D721Med (cell line): ENCODE measurements at places on chromosomes 7 and 10.

- DNase-seq = no peak
Measured at GRCh38 chr10:8072211-8072610, 17.7 kb downstream of the GATA3 start.

DNA sequence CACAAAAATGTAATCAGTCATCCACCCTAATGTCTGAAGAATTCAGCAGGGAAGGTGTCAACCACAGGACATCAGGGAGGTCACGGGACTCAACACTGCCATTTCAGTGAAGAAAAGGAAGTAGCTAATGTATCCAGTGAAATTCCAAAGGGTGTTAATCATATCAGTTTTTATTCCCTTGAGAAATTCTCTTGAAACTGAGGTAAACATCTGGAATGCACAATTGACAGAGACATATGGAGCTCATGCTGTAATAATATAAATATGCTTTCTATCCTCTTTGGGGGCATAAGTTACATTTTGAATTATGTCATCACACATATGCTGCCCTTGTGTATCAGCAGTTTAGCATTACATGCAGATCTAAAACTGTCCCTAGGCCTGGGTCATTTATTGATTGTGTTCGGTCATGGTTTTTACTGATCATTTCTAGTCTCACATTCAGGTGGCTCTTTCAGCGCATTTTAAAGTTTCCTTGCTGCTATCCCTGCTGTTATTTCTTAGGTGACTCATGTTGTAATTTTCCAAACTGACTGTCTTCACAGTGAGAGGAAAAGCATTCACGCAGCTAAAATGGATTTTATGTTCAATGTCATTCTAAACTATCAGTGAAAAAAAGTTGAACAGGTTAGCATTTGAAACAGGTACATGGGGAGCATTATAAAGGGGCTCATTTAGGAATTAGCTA lies 273.9 kb downstream of the TSPAN12 start:
- no peak for DNase-seq

GRCh38 chr10:116270771-116271592 lies 2.0 kb downstream of the GFRA1 start:
- no peak for DNase-seq

- DNase-seq = no peak
Measured at GRCh38 chr10:72487116-72487515, 132.4 kb upstream of the DNAJB12 start.

DNA sequence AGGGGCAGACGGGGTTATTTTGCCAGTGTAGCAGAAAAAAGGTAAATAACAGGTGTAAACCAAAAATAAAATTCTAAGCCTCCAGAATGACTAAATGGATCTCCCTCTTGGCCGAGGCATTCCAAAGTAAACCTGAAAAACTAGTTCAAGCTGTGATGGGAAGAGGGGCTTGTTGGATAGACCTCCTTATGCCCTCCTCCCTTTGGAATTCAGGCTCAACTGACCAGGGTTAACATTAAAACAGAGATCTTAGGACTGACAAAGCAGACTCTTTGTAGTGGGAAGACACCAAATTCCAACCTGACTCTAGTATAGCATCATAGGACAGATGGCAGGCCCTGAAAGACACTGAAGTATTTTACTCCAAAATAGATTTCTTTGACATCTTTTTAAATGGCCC lies 113.8 kb upstream of the ITGB1 start:
- no peak for DNase-seq

GRCh38 chr10:34228066-34228465 lies 587.0 kb downstream of the PARD3 start:
- no peak for DNase-seq

- no peak for DNase-seq
Measured at GRCh38 chr7:159015454-159016410, 128.9 kb downstream of the VIPR2 start.

DNA sequence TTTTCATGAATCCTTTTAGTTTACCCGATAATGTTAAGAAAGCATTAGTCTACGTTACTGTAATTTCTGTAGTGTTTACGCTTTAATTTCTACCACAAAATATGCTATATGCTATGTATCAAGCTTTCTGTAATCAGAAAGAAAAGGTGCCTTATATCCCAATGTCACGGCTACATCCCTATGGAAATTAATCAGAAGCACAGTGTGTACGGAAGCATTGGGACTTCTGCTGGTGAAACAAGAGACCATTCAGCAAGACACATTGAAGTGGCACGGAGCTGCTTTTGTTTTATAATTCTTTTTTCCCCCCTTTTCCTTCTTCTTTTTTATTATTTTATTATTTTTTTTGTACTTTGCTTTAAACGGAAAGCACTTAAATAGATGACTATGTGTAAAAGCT lies 31.2 kb upstream of the SH2B2 start:
- DNase-seq = no peak

GRCh38 chr7:14902589-14903067 lies at the start of gene DGKB:
Gene DGKB, minus strand, starts transcription at chr7:14902751.
- no peak for DNase-seq

DNA sequence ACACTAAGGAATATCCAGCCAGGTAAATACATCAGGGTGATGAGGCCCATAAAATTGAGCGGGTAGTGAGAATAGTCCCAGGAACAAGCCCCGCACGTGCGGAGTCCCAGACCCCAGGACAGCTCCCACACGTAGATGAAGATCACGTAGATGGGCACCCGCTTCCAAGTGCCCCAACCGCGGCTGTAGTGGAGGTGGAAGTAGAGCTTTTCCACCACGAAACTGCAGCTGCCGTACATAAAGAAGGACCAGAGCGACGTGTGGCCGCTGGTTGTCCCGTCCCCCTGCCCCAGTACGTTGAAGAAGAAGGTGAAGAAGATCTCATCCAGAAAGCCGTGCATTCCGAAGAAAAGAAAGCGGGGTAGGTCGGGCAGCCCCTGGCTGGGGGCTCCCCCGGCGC lies 948 bp downstream of the TMEM229A start:
- no peak for DNase-seq

GRCh38 chr10:17428351-17429097 lies 25.9 kb downstream of the ST8SIA6 start:
- no peak for DNase-seq

DNA sequence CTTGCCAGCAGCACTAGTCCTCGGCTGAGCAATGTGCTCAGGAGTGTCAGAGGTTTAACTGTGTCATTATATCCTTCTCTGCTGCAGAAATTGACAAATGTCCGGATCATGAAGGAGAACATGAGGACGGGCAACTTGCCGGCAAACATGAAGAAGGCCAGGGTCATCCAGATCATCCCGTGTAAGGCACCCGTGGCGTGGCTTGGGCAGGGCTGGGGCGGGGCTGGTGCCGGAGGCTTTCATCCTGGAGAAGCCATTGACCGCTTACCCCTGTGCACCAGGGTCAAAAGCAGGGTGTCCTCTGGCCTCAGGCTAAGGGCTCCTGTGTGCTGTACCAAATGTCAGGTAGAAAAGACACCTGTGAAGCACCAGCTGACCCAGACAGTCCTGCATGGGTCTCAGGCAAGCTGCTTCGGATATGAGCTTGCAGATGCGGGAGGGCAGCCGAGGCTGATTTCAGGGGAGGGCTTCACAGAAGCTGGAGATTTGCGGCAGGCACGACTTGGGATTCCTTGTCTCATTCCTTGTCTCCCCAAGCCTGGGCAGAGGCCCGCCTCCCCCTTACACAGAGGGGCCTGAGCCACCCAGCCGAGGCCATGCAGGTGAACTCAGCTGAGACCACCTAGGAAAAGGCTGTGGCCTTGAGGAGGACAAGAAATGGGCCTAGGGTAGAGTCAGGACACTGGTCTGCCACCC lies 55.4 kb downstream of the MKI67 start:
- DNase-seq = no peak

- no peak for DNase-seq
Measured at GRCh38 chr7:95577137-95577536, 19.2 kb downstream of the PDK4 start.

DNA sequence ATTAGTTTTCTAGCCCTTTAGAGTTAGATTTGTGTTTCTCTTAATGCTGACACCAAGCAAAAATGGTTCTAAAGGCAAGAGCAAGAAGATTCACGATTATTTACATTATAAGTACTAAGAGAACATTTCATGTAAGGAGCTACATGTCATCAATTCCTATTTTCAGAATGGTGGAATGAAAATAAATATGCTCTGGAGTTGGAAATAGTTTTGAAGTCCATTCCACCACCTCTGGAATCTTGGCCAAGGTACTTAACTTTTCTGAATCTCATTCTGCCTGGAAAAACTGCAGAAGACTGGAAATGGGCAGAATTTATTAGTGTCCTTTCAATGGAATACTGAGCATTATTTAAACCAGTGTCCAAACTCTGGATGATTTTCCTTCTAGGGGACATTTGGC lies 125.1 kb upstream of the RAB11FIP2 start:
- DNase-seq = no peak

GRCh38 chr10:47094636-47095035 lies 183.4 kb downstream of the PTPN20 start:
- no peak for DNase-seq

- no peak for DNase-seq
Measured at GRCh38 chr7:22393913-22394729, 37.2 kb upstream of the RAPGEF5 start.

GRCh38 chr7:22819476-22819875 lies 3.2 kb downstream of the TOMM7 start:
- no peak for DNase-seq

- DNase-seq = no peak
Measured at GRCh38 chr10:87603196-87603595, 56.5 kb upstream of the PAPSS2 start.

DNA sequence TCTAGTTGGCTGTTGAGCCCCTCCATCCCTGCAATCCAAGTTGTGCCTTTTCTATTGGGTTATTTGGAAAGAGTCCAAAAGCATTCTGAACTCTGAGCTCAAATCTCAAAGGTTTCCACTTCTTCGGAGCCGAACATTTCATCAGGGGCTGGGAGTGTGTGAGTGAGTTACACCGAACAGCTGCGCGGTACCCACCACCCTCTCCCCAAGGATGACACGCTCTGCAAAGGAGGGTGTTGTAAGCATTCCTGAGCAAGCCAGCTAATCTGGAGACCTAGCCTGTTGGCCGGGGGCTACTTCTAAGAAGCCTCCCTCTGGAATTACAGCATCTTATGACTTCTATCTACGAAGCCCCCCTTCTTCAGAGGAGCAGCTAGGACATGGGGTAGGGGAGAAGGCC lies 270.5 kb downstream of the CREB5 start:
- no peak for DNase-seq

GRCh38 chr7:106571563-106571962 lies 89.4 kb downstream of the CCDC71L start:
- DNase-seq = no peak

DNA sequence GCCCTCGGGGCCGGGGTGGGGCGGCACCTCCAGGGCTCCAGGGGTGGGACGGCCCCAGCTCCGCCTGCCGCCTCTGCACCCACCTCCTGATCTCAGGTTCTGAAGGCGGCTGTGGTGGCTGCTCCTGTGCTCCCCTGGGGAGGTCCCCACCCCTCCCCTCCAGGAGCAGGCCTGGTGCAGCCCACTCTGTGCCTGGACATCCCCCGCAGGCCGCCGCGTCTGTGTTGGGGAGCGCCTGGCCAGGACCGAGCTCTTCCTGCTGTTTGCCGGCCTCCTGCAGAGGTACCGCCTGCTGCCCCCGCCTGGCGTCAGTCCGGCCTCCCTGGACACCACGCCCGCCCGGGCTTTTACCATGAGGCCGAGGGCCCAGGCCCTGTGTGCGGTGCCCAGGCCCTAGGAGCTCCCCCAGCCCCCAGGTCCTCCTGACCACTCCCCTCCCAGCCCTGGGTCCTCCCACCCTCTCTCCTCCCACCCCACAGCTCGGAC lies 5.5 kb downstream of the CYP2W1 start:
- DNase-seq = no peak

DNA sequence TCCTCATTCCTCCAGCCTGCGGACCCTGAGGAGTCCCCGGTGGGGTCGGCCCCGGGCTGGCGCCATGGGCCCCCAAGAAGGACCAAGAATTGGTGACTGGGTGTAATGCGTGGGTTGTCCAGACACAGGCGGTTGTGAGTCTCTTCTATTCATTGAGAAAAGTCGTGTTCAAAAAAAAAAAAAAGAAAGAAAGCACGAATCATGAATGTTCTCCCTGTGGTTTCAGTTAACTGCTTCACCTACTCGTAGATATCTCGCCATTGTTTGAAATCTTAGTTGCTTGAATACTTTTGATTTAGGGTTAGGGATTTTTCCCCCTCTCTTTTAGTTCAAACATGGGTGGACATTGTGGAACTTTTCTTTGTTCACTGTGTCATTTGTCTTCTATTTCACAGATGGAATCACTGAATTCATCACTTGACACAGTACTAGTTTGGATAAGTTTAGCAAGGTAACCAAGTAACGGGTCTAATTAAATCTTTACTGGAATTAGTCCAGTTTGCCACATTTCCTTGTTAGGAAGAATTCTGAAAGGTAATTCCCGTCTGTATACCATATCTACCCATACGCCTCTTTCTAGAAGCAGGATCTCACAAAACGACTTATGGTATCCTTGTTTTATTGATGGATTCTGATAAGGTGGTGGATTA lies 775 bp downstream of the STARD3NL start:
- DNase-seq = no peak

GRCh38 chr7:147765301-147765700 lies 825.3 kb upstream of the C7orf33 start:
- no peak for DNase-seq

DNA sequence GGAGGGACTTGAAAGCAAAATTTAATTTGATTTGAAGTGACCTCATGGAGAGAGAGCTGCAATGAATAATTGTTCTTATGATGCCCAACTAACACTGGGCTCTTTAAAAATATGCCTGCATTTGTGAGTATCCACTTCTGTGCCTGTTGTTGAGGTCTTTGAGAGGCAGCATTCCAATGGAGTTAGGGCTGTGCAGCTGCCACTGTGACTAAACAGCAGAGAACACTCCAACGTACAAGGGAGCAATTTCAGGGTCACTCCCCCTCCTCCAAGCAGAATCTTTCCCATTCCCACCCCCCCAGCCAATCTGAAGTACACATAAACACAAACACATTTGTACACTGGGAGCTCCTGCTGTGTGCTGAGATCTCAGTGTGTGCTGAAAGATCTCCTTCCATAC lies 28.0 kb upstream of the GSAP start:
- no peak for DNase-seq

GRCh38 chr10:29858702-29859267 lies 200.6 kb downstream of the JCAD start:
- DNase-seq = no peak

DNA sequence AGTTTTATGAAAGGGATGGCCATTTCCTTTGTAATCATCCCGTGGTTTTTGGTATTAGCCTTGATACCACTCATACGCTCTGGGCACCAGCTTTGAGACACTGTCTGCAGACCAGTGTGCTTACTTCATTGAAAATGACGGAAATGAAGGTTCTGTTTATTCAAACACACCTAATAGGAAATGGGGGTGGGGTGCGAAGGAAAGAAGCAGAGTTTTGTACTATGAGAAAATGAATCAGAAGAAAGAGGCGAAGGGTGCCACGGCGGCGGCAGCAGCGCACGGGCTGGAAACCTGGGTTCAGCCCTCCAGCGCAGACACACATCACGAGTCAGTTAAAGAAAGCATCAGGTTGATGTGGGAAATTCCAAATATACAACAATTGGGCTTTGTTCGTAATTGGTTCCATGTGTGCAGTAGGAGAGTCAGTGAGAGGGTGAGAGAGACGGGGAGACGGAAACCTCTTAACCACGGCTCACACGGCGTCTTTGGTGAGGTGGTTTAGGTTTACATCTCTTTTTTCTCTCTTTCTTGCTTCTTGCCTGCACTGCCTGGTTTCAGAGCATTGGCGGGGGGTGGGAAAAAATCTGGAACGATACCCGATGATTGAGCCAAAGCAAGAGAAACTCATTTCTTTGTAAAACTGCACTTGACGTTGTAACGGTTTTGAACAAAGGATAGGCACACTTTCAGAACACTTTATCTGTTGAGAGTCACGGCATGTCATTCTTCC lies 321.2 kb downstream of the FRMD4A start:
- no peak for DNase-seq

- no peak for DNase-seq
Measured at GRCh38 chr10:87829986-87830729, 12.1 kb upstream of the ATAD1 start.

- no peak for DNase-seq
Measured at GRCh38 chr7:34750636-34751035, 92.6 kb downstream of the NPSR1 start.
